Tibial nerve (tissue), 4 donors: ENCODE measurements at places on chromosomes 16 and 17. TPM values are rescaled to one million over a fixed set of nuclear protein-coding genes. Genes with fewer than 3 reads are reported as not detected.

Gene ELP5
- 28.7 TPM for total RNA-seq

Gene MXRA7
- total RNA-seq: 230 TPM

Gene DPEP3
- total RNA-seq: not detected

Gene EVI2A
- 3.5 TPM for total RNA-seq

DNA sequence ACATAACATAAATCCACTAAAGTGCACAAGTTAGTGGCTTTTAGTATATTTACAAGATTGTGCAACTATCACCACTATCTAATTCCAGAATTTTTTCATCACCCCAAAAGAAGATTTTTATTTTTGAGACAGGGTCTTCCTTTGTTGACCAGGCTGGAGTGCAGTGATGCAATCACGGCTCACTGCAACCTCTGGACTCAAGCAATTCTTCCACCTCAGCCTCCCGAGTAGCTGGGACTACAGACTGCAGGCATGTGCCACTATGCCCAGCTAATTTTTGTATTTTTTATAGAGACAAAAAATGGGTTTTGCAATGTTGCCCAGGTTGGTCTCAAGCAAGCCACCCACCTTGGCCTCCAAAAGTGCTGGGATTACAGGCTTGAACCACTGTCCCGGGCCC lies 15.1 kb downstream of the DRC7 start:
- H3K4me1 ChIP-seq: no peaks in the 10 kb centered on the region
- H3K27me3 ChIP-seq: no peaks in the 10 kb centered on the region
- H3K36me3 ChIP-seq: no peaks in the 10 kb centered on the region

DNA sequence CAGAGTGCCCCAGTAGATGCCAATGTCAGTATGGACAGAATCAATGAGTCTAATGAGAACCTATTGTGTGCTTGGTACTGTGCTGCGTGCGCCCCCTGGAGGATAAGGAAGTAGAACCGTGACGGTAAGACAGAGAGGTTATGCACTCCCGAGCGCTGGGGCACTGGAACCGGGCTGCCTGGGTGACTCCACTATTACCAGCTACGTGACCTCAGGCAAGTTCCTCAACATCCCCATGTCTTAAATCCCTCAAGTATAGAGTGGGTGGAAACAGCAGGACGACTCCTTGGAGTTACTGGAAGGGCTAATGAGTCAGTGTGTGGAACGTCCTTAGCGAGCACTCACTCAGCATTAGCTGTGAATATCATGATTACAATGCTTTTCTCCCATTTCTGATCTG lies 16.2 kb downstream of the CHST4 start:
- H3K36me3 ChIP-seq: no peaks in the 10 kb centered on the region
- no peaks in the 10 kb centered on the region for H3K4me1 ChIP-seq
- no peak for DNase-seq
- no peaks in the 10 kb centered on the region for H3K27me3 ChIP-seq

DNA sequence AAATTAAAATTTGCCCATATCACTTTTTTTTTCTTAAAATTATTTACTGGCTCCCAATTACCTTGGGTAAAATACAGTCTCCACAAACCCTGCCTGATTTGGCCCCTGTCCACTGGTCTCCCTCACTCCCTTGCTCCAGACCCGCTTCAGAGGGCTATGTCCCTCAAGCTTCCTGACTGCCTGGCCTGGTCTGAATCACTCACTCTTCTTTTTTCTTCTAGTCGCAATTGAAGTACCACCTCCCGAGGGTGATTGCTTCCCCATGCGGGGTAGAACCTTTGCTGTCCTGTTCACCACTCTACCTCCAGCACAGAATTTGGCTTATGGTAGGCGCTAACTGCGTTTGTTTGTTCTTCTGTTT lies 598 bp upstream of the PGAP3 start:
- no peaks in the 10 kb centered on the region for H3K27me3 ChIP-seq
- DNase-seq: no peak
- H3K36me3 ChIP-seq: no peaks in the 10 kb centered on the region
- peak overlapping the region; percentile 90 for H3K27ac ChIP-seq
- peak overlapping the region; percentile 67 for H3K4me3 ChIP-seq

DNA sequence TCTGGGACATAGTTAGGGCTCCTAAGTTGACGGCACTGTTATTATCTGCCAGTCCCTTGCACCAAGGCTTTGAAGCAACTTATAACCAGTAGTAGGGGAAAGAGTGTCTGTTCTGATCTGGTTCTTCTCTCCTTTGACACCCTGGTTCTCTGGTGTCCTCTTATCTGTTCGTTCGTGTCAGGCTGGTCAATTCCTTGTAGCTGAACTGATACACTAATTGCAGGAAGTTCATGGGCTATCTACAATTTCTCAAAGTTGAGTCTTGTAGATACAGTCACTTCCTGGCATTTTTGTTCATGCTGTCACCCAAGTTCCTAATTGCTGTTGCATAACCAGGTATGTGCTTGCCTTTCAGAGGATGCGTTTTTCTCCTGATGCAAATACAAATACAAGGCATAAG lies 17.3 kb upstream of the MYO1D start:
- H3K4me1 ChIP-seq: no peaks in the 10 kb centered on the region
- no peak overlapping the region for H3K4me3 ChIP-seq
- no peaks in the 10 kb centered on the region for H3K36me3 ChIP-seq
- no peak overlapping the region for H3K27ac ChIP-seq
- DNase-seq: no peak
- no peaks in the 10 kb centered on the region for H3K27me3 ChIP-seq

DNA sequence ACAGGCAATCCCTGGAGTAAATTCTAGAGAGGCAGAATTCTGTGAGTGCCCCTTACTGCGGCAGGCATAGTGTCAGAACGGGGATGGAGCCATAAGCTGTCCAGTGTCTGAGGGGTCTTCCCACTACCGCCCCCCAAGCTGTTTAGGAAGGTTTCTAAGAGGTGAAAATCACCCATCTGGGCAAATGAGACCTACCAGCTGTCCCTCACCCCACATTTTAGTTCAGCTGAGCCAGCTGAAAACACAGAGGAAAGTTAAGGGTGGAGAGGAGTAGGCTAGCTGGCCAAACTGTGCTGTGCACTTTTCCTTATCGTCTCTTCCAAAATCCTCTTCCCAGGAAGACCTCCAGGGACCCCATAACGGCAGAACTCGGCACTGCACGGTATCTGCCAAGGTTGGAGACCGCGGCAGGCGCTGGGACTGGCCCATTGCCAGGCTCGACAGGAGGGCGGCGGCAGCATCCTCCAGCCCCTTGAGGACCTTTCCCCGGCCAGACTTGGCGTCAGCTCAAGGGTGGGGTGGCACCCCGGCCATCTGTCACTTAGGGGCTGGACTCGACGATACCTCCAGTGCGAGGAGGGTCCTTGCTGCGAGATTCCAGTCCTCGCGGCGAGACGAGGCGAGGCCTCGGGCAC lies 955 bp downstream of the ACLY start:
- peak; percentile 33 for DNase-seq
- peak overlapping the region; percentile 91 for H3K27ac ChIP-seq
- no peaks in the 10 kb centered on the region for H3K4me1 ChIP-seq
- no peaks in the 10 kb centered on the region for H3K27me3 ChIP-seq

- H3K4me3 ChIP-seq: no peak overlapping the region
- no peaks in the 10 kb centered on the region for H3K4me1 ChIP-seq
- no peaks in the 10 kb centered on the region for H3K27me3 ChIP-seq
- DNase-seq: no peak
Measured at GRCh38 chr16:12271006-12271405, 294.5 kb downstream of the SNX29 start.

GRCh38 chr17:40106760-40107521 lies 6.6 kb upstream of the NR1D1 start:
- no peak overlapping the region for H3K4me3 ChIP-seq
- H3K27me3 ChIP-seq: no peaks in the 10 kb centered on the region
- no peaks in the 10 kb centered on the region for H3K36me3 ChIP-seq
